ENCODE measurements at places on chromosomes 5 and 9.

GRCh38 chr9:15942831-15943424 lies 390.1 kb downstream of the CCDC171 start:
- DNase-seq, result no peak

- no peak for DNase-seq
Observed at GRCh38 chr5:109898269-109899162, 208.8 kb downstream of the MAN2A1 start.

DNA sequence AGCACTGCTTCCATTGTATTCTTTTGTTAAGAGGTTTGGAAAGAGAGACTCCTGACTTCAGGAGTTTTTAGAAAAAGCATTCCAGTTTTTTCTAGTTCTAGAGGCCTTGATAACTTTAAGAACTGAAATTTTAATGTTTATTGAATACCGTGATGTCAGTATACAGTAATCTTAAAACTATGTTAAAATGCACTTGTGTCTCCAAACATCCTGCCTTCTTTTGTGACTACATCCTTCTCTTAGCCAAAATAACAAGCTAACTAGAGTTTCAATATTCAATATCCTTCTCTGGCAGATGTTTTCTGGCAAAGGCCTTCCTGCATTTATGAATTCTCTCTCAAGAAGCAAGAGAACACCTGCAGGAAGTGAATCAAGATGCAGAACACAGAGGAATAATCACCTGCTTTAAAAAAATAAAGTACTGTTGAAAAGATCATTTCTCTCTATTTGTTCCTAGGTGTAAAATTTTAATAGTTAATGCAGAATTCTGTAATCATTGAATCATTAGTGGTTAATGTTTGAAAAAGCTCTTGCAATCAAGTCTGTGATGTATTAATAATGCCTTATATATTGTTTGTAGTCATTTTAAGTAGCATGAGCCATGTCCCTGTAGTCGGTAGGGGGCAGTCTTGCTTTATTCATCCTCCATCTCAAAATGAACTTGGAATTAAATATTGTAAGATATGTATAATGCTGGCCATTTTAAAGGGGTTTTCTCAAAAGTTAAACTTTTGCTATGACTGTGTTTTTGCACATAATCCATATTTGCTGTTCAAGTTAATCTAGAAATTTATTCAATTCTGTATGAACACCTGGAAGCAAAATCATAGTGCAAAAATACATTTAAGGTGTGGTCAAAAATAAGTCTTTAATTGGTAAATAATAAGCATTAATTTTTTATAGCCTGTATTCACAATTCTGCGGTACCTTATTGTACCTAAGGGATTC lies 43.1 kb downstream of the NDFIP1 start:
- DNase-seq, result peak; percentile 16

DNA sequence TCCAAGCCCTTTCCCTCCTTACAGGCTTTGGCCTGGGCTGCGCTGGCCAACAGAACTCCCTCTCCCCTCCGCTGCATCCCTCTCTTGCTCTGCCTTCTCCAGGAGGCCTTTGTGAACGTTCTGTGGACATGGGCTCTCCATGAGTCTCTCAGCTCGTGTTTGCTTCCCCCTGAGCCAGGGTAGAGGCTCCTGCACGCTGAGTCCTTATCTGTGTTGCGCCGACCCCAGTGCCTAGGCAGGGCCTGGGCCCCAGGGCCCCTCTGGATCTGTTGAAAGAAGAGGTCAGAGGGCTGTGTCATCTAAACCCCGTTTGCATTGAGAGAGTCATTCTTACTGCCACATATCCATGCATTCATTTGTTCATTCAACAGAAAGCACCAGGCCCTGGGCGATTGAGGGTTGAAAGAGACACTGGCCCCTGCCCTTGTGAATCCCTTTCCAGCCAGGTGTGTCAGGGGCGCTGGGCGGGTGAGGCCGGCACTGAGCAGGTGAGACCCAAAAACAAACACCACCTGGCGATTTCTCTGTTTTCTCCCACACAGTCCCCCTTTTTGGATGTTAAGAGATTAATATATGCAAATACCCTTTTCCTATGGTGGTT lies 111.2 kb upstream of the IER5L start:
- DNase-seq, result no peak

- peak; percentile 81 for DNase-seq
Observed at GRCh38 chr9:129202613-129203555, 24.8 kb upstream of the IER5L start.

All from effector memory CD4-positive, alpha-beta T cell (primary cell).